ENCODE measurements at places on chromosomes 1 and 21. TPM values are rescaled to one million over a fixed set of nuclear protein-coding genes. Genes with fewer than 3 reads are reported as not detected.

DNA sequence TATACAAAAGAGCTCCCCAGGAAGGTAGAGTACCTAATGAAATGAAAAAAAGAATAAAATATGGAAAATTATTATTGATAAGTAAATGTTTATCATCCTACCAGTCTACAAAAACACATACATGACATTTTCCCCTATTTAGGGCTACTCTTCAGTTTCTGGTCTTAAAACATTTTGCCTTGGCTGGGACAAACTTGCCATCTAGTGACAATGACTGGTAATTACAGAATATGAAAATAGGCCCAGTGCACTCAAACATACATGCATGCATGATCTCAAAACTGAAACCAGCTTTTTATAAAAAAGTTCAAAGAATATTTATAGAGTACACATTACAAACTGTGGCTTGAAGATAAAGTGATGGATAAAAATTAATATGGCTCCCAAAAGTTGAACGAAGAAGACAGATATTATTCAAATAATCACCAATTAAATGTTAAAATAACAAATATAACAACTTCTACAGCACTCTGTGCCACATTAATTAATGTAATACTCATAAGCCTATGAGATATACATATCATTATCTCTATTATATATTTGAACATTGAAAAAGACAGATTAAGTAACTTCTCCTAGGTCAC lies 10.5 kb upstream of the RNPC3 start:
- no peak for DNase-seq

DNA sequence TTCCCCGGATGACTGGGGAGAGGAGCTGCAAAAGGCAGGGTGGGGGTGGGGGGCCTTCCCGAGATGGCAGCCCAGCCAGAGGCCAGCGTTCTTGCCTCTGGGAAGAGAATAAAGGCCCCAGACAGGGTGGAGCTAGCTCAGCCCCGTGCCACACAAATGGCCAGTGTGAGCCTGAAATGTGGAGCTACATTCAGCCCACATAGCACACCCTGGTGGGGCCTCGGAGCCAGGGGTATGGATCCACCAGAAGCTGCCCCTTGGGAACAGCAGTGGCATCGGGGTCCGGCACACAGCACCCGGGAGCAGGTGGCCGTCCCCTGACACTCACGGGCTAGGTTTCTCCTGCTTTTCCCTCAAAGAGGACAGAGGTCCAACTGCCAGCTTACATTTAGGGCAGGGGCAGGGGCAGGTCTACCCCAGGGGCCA lies 93.9 kb downstream of the PDE9A start:
- no peak for DNase-seq

GNPAT gene
- 41.7 TPM for total RNA-seq

CFAP298 gene
- total RNA-seq: 54.6 TPM

GRCh38 chr1:94425821-94426484 lies 7.8 kb downstream of the ABCD3 start:
- no peak for DNase-seq

PRKAA2 gene
- not detected for total RNA-seq

DNA sequence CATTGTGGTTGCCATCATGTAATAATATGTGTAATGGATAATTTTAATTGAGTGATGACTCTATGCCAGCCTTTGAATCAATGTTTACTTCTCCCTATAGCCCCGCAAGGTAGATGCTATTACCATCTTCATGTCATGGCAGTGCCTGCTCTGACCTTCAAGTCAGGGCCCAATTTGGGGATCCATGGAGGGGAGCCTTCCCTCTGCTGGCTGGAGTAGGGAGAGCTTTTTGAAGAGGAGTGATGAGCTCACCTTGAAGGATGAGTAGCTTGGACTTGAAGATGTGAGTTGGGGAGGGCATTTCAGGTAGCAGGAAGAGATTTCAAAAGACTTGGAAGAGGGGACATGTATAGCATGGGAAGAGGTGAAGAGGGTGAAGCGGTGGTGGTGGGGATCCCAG lies 189.2 kb downstream of the FOXD2 start:
- DNase-seq: no peak

- no peak for DNase-seq
Measured at GRCh38 chr1:55694310-55694801, 479.2 kb upstream of the USP24 start.

C8A gene
- total RNA-seq: not detected

GRCh38 chr1:28887419-28887834 lies 26.9 kb upstream of the EPB41 start:
- DNase-seq: peak; percentile 22

GRCh38 chr1:236774926-236775325 lies 20.2 kb upstream of the MTR start:
- DNase-seq: no peak

CLCNKA gene
- total RNA-seq: not detected

SLC22A15 gene
- total RNA-seq: 0.23 TPM

ELAVL4 gene
- not detected for total RNA-seq

DNA sequence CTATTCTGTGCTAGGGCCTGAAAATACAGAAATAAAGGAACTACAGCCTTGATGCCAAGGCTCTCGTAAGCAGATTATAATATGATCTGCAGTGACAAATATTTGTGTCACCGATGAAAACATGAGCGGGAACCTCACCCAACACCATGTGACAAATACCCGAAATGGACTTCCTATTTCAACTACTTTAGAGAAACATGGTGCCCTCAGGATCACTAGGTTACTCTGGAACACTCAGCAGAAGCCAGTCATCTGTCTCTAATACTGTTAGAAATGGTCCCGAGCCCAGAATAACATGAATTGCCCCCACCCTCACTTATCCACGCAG lies 463 bp upstream of the VAMP3 start:
- DNase-seq: no peak

- DNase-seq: no peak
Measured at GRCh38 chr1:104132382-104132973, 382.8 kb downstream of the AMY1C start.

DNA sequence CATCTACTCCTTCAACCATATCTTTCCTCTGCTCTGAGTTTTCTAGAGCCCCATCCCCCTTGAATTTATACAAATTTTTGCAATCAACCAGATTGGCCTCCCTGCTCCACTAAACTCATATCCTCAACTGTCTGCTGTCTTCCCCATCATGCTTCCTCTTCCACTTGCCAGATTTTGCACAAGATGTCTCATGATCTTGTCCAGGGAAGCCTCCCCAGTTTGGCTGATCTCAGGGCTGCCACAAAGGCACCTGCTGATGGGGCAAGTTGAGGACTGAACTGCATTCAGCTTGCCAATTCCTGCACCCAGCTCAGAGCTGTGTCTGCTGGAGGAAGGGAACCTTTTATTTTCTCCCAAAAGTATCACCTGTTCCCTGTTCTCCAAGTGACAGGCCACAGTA lies 3.9 kb upstream of the KCNJ9 start:
- no peak for DNase-seq

DENND1B gene
- total RNA-seq: 15.3 TPM

DNA sequence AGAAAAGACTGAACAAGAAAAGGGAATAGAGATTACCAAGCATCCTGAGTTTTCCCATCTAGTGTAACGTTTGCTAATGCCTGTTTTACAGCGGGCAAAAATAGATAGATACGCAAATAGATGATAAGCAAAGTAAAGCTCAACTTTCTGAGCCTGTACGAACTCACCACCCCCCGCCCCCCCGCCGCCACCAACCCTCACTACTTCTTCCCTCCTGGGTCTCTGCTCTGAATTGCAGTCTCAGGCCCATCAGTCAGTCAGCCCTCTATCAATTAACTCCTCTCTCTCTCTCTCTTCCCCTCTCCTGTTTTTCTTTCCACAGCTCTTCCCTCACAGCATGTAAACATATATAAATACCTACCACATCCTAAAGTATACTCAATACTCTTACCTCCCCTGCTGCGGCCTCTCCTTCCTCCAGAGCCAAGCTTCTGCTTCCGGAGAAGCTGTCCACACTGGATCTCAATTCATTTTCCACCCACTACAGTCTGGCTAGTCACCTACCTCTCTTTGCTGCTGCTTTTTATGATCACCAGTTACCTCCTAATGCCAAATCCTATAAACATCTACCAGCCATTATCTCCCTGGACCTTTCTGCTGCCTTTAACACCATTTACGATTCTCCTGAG lies 64.6 kb downstream of the CAPN2 start:
- no peak for DNase-seq

DNA sequence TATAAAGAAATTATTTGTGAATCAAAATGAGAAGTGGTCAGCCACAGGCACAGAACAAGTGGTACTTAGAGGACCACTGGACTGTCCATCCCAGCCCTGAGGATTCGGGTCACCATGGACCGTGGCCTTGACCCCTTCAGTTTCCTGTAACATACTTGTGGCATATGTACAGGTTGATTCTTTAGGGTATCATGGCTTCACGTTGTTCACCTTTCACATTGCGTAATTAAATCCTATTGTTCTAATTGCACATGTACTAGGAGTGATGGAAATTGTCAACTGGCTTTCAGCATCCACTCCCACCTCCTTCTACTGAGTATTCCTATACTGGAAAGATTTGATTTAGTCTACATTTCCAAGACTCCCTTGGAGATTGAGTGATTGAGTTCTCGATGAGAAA lies 148.3 kb upstream of the GJB5 start:
- no peak for DNase-seq

DNA sequence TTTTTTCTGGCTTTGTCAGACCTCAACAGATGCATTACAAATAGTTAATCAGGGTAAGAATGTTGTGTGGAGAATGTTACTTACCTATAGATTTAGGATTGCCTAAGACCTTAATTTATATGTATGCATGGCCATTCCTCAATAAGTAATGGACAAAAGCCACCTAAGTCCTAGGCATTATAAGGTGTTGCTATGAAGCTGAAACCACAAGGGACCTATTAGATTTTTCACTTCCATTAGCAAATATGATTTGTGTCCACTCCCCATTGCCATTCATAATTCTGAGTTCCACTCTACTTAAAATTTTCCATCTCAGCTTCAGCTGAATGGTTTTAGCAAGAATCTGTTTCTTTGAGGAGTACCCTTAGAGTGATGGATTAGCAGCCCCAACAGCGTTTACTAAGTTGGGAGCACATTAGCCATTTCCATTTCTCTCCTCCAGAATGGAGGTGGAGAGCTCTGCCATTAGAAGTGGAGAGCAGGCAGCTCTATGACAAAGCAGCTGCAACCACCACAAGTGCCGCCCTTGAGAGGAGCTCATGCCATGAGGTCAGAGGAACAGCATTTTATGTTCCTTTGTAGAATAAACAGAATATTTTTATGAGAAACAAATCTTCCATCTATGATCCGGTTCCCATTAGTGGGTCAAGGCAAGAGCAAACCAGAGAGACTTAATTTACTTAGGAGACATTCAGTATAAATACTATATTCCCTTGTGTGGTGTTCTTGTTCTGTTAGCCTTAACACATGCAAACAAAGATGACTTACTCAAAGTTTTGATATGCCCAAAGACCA lies 28.9 kb upstream of the C1orf87 start:
- no peak for DNase-seq

- no peak for DNase-seq
Measured at GRCh38 chr21:36261459-36261858, 58.5 kb upstream of the MORC3 start.

GRCh38 chr21:28069450-28069923 lies 923.2 kb downstream of the LTN1 start:
- DNase-seq: no peak

DNA sequence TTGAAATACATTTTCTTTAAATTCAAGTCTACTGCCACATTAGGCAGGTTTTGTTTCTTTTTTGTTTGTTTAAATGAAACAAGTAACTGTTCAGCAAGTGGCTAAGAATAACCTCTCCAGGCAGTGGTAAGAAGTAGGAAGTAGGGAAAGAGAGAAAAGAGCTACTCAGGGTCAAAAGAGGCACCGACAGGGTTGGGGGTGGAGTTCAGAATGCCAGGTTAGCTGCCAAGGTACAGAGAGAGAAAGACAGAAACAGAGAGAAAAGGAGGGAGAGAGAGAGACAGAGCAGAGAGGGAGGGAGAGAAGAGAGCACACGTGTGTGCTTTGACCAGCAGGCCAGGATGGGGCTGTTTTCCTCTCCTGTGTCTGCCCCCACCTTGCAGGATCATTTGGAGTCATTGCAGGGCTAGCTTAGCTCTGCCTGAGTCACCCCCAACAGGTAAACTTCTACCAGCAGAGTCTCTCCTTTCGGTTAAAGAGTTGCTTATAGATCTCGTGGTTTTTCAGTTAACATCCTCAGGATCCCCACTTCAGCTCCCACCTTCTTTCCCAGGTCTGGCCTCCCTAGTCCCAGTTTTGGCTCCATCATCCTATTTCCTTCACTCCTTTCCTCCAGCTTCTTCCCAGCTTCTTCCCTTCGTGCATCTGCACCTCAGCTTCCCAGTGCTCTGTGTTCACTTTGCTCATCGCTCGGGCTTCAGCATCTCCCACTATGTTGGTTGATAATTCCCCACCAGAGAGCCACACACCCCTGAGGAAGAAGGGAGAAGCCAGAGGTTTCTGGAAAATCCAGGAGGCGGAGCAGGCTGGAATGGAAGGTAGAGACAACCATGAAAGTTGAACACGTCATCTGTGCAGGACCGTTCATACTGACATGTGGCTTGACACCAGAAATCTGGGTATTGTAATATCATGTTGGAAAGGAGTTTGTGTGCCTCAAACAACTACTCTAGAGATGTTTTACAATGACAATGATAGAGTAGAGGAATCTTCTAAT lies 21.8 kb upstream of the RAB4A start:
- no peak for DNase-seq

DNA sequence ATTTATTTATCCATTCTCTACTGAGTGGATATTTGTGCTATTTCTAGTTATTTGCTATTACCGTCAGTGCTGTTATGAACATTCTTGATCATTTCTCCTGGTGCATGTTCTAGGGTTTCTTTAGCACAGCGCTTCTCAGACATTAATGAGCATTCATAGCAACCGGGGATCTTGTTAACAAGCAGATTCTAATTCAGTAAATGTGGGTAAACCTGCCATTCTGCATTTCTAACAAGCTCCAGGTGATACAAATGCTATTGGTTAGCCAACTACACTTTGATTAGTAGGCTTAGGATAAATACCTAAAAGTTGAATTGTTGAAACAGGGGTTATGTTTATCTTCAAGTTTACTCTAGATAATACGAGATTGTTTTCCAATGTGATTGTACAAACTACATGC lies 3.3 kb upstream of the DBT start:
- no peak for DNase-seq

DNA sequence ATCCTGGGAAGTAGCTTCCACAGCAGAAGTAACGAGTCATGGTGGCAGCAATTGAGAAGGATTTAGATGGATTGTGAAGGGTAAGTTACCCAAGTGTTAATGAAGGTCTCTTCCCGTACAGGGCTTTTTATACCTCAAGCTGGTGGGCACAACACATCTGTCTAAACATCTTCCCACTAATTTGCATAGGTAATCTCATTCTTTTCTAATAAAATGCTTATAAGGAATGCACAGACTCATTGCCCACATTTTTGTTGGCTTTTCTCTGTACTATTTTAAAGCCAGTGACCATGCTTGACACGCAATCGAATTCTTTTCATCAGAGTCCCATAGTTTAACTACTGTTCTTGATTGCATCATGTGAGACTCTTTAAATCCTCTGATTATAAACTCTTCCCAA lies at the start of gene KRTAP7-1:
TSS of gene KRTAP7-1 (minus strand) at position 101 of the 400 bp plus-strand sequence. CDS start at position 40, 61 bp downstream.
- DNase-seq: no peak
